Cardiac muscle cell (in vitro differentiated cells and primary cell): ENCODE measurements at places on chromosomes 4 and X. TPM values are rescaled to one million over a fixed set of nuclear protein-coding genes. Genes with fewer than 3 reads are reported as not detected.
A peak's percentile ranks its signal among the peaks of the same experiment; 100 is the strongest.

- DNase-seq: no peak
These were observed 47.4 kb downstream of the NRK start for GRCh38 chrX:105869701-105870100.

GRCh38 chr4:99710681-99711345 lies 53.2 kb upstream of the C4orf54 start:
- DNase-seq: no peak

GRCh38 chr4:5069901-5070300 lies 18.6 kb downstream of the STK32B start:
- DNase-seq: no peak

DNA sequence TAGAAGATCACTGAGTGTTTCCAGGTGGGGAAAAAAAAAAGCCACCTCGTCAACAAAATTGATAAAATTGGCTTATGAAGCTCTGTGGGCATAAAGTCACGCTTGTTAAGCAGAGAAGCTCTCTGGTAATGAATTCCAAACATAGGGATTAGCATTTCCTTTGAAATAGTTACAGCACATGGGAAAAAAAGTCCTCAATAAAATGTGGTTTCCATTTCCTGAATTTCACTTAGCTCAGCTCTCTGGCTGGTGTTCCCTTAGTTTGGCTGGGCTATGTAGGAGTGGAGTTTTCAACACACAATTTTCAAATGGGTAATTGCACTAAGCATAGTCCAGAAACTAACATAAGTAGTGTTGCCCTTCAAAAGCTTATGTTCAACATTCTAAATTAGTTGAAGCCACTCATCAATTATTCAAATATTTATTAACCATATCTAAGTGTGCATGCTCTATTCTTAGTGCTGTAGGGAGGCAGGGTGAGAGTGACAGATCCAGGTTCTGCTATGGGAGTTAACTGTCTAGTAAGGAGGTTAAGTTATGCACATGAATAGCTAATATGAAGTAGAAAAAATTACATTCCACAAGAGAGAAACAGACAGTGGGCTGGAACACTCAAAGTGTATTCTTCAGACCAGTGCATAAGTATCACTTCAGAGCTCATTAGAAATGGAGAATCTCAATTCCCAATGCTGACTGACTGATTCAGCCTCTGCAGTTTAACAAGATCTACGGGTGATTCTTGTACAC lies 445.7 kb downstream of the SMARCA1 start:
- no peak for DNase-seq

GRCh38 chr4:25421816-25422525 lies 44.9 kb downstream of the ANAPC4 start:
- no peak for DNase-seq

DNA sequence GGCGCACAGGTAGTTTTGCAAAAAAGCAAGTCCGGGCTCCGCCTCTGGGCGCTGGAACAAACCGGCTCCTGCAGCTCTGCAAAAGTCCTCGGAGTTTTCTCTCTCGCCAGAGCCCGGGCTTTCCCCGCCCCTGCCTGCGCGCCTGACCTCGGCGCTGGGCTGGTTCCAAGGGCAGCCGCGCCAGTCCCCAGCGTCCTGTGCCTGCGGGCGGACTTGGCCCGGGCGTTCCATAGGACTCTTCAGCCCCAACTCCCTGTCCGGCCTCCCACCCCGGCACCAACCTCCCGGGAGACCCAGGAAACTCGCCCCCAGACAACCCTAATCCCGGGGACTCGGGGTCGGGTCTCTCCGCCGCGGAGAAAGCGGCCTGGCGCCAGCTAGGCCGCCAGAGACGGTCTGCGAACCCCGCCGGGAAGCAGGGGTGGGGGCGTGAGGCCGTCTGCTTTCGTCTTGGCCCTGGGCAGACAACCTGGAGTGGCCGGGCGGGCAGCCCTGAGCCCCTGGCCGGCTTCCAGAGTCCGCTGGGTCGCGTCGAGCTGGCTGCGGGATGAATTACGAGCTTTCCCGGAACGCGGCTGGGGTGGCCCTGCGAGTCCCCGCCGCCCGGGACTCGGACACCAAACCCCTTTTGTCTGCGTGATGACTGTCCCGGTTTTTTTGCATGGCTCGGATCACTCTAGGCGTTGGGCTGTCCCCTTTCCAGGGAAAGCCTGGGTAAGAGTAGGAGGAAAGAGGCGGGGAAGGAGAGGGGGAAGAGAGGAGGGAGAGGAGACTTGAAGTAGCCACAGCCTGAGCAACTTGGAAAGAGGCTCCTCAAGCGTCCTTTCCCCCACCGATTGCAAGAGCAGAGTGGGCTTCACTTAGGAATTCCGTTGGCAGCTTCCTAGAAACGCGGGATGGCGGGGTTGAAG lies 916 bp downstream of the MXRA5 start:
- DNase-seq: peak; percentile 57

DNA sequence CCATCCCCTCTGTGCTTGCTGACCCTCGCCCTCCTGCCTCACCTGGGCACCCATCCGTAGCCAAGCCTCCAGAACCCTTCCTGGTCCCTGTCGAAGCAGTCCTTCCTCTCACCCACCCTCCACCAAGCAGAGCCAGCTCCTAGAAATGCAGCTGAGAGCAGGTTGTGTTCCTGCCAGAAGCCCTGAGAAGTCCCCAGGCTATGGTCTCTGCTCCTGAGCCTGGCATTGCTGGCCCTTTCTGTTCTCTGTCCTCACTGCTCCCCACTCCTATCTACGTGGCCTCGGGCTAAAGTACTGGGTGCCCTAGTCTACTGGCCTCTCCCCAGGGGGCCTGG lies 2.1 kb upstream of the CPZ start:
- DNase-seq: no peak

DNA sequence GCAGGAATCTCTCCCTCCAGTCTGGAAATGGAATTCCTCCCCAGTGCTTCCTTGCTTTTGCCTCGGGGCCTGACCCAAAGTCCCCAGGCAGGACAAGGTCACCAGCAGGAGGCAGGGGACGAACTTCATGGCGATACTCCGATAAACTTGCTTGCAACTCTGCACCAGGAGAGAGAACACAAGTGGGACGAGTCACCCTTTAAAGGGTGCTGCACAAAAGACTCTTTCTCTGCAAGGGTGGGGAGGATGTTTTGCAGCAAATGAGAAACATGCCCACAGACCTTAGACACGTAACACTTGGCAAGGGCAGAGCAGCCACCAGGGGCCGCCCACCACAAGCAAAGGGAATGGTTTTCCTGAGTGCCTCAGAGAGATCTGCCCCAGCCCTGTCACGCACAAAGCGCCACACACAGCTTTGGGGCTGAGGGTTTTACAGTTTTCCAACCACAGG lies at the start of gene FGFBP2:
Gene FGFBP2 (minus strand): TSS at position 175 of the 451 bp plus-strand sequence. CDS start 46 bp downstream, at position 129.
- DNase-seq: peak; percentile 61

- DNase-seq: no peak
These were observed 33.2 kb upstream of the ARMCX4 start for GRCh38 chrX:101452056-101452455.

DNA sequence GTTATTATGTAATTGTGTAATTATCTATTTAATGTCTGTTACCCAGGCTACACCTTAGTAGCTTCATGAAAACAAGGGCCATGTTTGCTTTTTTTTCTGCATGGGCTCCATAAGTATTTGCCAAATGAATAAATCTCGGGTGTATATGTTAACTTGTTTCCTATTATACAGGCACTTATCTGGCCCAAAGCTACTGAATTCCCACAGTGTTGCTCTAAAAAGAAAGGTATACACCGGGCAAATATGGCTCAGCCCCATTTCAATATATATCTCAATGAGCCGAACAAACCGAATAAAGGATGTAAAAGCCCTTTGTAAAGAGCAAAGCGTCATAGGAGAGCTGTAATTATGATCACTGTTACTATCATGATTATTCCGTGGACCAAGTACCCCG lies 767 bp downstream of the PAQR3 start:
- no peak for DNase-seq

GRCh38 chr4:139227729-139228404 lies 50.8 kb upstream of the ELF2 start:
- peak; percentile 34 for DNase-seq

- no peak for DNase-seq
These were observed 291.7 kb downstream of the KCNIP4 start for GRCh38 chr4:21656832-21657231.

- DNase-seq: no peak
These were observed 11.3 kb downstream of the SHOX start for GRCh38 chrX:641671-642435.

DNA sequence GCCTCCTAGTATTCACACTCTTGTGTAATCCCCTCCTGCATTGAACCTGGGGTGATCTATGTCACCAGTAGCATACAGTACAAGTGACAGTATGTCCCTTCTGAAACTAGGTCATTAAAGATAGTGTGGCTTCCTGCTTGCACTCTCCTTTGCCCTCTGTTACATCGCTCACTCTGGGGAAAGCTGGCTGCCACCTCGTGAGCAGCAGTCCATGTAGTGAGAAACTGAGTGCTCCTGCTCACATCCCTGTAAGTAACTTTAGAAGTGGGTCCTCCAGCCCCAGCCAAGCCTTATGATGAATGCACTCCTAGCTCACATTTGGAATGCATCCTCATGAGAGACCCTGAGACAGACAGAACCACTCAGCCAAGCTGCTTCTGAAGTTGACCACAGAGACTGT lies 89.8 kb upstream of the TNIP3 start:
- no peak for DNase-seq

DNA sequence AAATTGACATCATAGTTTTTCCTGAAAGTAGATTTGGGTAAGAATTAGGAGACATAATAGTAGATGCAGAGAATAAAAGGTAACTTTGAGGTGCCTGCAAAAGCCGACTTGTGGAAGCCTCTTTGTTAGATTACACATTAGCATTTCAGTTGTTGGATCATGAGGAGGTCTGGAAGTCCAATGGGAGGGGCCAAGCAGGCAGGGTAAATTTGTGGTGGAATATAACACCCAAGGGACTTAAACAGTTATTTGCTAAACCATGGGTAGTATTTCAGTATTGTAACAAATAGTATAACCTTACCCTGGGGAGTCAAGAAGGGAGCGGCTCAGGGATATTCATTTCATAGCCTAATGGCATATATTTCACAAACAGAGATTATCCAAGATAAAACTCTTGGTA lies 810.7 kb upstream of the AMOT start:
- DNase-seq: no peak

GRCh38 chr4:3613967-3614730 lies 81.9 kb upstream of the LRPAP1 start:
- peak; percentile 49 for DNase-seq

- no peak for DNase-seq
These were observed 283.6 kb downstream of the RPA4 start for GRCh38 chrX:97167333-97167732.

DNA sequence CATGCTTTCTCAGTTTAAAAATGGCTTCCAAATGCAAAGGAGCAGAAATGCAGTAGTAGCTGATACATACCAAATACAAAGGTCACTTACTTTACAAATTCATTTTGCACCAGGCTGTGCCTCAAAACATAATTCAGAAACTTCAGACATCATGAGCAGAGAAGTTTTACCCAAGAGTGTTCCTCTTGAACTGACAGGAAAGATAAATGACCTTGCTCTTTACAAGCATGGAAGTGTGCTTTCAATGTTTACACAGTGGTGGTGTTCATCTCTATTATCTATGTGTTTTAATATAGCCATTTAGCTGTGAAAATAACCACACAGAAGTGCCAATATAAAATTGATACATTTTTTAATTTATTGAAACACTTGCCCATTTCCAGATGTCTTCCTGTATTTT lies 383.4 kb downstream of the ANKRD50 start:
- no peak for DNase-seq

- no peak for DNase-seq
These were observed 287.6 kb upstream of the TAPT1 start for GRCh38 chr4:16513876-16514275.

DNA sequence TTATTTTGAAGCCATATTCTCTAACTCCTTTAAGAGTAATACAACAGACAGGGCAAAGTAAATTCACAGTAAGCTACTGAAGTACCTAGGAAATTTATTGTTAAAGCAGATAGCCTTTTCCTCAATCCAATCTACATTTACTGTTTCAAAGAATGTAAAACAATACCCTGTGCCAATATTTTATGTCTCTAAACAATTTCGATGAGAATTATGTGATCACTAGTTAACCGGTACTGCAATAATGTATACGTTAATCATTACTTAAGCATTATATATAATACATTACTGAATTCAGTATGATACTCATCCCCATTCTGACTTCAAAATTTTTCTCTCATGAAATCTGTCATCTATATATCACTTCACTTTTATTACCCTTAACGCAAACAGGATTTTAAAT lies 28.5 kb downstream of the KLHL13 start:
- DNase-seq: no peak

GRCh38 chr4:152680988-152681603 lies 1.3 kb upstream of the TMEM154 start:
- DNase-seq: peak; percentile 46

GRCh38 chr4:158462611-158463010 lies 59.1 kb upstream of the RXFP1 start:
- DNase-seq: no peak

GRCh38 chr4:154942176-154942575 lies 161.1 kb downstream of the RBM46 start:
- no peak for DNase-seq

GRCh38 chrX:79330022-79330421 lies 37.1 kb downstream of the ITM2A start:
- DNase-seq: no peak

DNA sequence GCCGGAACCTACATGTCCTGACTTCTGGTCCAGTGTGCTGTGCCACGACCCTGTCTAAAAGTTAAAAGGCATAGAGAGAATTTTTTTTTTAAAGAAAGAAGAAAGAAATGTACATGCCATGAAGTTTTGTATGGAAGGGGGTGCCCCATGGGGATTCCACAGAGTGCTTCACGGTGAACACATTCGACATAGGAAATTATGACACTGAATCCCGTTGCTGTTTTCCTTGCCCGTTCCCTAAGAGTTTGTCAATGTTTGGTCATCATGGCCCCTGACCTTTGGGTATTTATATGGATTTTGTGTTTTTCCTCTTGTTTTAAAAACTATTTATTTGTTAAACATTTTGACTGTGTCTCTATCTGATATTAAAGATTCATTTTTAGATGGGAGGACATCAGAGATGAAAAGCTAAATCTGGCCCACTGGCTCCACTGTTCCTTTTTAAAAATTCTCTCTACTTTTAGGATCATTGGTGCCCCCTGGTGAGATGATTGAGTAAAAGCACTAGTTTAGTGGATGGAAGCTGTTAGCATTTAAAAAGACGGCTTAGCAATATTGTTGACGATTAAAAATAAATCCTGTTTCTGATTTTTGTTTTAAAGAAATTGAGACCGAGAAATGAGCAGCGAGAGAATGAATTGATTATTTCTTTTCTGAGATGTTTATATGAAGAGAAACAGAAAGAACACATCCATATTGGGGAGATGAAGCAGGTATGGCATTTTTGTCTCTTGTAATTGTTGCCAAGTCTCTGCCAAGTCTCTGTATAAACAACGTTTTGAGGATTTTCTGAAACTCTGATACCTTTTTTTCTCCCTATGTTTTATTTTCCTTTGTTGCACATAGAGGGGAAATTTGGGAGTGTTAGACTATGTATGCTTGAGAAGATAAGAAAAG lies 75.0 kb downstream of the PTTG2 start:
- peak; percentile 78 for DNase-seq

IL9R gene
- 0.07 TPM in 1 of 2 replicates, not detected in the other for total RNA-seq

AADAT gene
- 8.9 and 10.2 TPM in 2 replicates for total RNA-seq

YTHDC1 gene
- 59.8 and 75.2 TPM in 2 replicates for total RNA-seq

MAMLD1 gene
- total RNA-seq: 0.15 and 0.18 TPM in 2 replicates

NRK gene
- 0.12 and 0.53 TPM in 2 replicates for total RNA-seq

ENPP6 gene
- not detected in 2 replicates for total RNA-seq

SYTL5 gene
- total RNA-seq: 3.5 and 3.7 TPM in 2 replicates

COL4A6 gene
- total RNA-seq: 72.1 and 95.2 TPM in 2 replicates

RAB33A gene
- total RNA-seq: 2.8 and 8.9 TPM in 2 replicates

TRPC3 gene
- total RNA-seq: 51.2 and 54.1 TPM in 2 replicates

TLR2 gene
- 0.09 and 0.39 TPM in 2 replicates for total RNA-seq

DTHD1 gene
- not detected in 2 replicates for total RNA-seq

MAP7D2 gene
- 0.04 and 0.36 TPM in 2 replicates for total RNA-seq
